Kidney epithelial cell (primary cell): ENCODE measurements at places on chromosomes 7 and 10. TPM values are rescaled to one million over a fixed set of nuclear protein-coding genes. Genes with fewer than 3 reads are reported as not detected.

The SH3PXD2A gene
- 12.0 and 12.2 TPM in 2 replicates for total RNA-seq

The MACC1 gene
- 57.5 and 61.7 TPM in 2 replicates for total RNA-seq

The HOXA7 gene
- 28.8 and 34.2 TPM in 2 replicates for total RNA-seq

The ZNF488 gene
- total RNA-seq = 0.29 and 0.68 TPM in 2 replicates

The TEX36 gene
- not detected in 2 replicates for total RNA-seq

The ZNF853 gene
- 25.7 and 36.3 TPM in 2 replicates for total RNA-seq

The MNX1 gene
- 2.0 and 2.7 TPM in 2 replicates for total RNA-seq

The ASCC1 gene
- 30.7 and 38.6 TPM in 2 replicates for total RNA-seq

The ADRB1 gene
- 0.04 and 0.21 TPM in 2 replicates for total RNA-seq

- no peak for DNase-seq
Measured at GRCh38 chr10:80730522-80730921, 192.8 kb downstream of the SH2D4B start.

GRCh38 chr10:369221-369683, 234.0 kb downstream of the ZMYND11 start:
- no peak for DNase-seq

- DNase-seq = no peak
Measured at GRCh38 chr7:98996150-98996552, 117.8 kb downstream of the TRRAP start.

- no peak for DNase-seq
Measured at GRCh38 chr10:121291823-121292222, 306.4 kb downstream of the FGFR2 start.

GRCh38 chr7:71145906-71146901, 14.3 kb downstream of the GALNT17 start:
- no peak for DNase-seq

DNA sequence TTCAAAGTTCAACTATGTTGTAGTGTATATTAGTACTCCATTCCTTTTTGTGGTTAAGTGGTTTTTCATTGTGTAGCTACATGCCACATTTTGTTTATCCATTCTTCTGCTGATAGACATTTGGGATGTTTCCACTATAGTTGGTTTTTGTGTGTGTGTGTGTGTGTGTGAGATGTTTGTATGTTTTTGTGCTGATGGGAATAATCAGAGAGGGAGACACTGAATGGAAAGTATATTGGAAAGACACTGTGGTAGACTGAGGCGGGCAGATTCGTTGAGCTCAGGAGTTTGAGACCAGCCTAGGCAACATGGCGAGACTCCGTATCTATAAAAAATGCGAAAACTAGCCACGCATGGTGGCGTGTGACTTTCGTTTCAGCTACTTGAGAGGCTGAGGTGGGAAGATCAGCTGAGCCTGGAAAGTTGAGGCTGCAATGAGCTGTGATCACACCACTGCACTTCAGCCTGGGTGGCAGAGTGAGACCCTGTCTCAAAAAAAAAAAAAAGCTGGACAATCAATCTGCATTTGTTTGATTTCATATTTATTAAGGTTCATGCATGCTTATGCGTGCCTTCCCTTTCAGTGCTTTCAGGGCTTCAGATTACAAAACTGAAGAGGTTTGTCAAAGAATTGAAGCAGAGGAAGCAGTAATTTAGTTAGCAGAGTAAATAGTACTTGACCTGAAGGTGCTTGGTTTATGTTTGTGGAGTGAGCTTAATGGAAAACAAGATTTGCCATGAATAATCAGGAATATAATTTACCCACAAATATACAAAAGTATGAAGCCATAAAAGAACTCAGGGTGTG, 14.7 kb downstream of the SEC24C start:
- DNase-seq = no peak

GRCh38 chr10:114310346-114310745, 71.3 kb downstream of the VWA2 start:
- no peak for DNase-seq

DNA sequence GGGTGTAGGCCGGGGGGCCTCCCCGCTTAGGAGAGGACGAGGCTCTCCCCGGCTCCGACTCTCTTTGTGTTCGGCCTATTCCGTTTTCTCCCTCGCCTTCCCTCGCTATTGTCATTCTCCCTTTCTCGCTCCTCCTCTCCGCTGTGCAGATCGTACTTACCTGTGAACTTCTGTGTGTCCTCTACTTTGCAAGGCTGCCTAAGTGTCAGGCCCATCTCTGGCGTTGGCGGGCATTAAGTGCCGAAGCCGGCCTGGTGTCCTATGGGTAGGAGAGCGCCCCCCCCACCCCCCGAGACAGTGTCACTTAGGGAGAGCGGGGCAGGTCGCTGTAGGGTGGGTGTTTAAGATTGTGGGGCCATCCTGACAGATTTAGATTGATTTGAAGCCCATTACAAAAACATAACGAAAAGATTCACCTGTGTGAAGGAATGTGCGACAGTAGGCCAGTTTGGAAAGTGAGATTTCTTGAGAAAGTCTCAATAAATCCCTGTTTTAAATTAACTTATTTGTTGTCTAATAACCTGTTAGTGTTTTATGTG, 579 bp downstream of the RBM33 start:
- DNase-seq = no peak

DNA sequence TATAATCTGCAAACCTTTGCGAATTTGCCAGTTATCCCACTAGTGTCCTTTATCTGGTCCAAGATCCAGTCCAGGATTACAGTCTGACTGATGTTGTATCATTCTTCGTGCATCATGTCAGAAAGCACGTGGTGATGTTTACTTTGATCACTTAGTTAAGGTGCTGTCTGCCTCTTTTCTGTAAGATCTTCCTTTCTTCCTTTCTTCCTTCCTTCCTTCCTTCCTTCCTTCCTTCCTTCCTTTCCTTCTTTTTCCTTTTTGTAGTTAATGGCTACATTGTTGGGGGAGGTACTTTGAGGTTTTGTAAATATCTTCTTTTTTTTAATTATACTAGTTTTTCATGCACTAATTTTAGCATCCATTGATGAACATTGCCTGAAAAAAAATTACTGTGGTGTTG, 80.3 kb downstream of the LCOR start:
- no peak for DNase-seq

DNA sequence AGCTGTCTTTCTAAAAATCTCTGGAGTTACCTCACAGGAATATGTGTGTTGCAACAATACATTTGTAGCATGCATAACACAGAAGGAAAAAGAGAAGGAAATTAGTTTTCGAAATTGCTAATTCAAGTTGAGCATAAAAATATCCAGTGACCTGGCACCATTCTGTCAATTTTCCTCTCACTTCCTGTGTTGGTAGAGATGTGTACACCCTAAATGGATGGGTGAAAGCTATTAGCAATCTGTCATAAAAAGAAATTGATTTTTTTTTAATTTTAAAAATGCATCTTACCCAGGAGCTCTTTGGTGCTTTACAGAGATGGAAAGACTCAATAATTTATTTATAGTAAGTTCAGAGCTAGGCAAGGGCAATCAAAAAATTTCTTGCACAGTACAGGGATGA, 333.3 kb upstream of the TMEM229A start:
- DNase-seq = no peak

- DNase-seq = no peak
Measured at GRCh38 chr7:111953611-111954010, 252.6 kb downstream of the DOCK4 start.

DNA sequence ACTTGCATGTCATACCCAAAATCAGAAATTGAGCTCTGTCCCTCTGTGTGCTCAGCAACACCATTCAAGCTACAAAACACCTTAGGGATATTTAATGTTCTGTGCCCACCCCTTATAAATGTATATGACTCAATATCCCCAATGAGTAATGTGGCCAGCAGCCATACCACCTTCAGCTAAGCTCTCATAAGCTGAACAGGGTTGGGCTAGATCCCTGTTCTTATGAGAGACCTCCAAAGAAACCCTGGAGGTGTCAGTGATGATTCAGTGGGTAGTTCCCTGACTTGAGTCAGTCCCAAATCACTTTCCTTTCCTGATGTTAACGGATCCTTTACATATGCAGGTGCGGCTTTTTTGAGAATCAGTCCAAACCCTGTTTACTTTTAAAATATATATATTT, 253.8 kb downstream of the CREB5 start:
- no peak for DNase-seq

- no peak for DNase-seq
Measured at GRCh38 chr7:125847692-125848091, 918.1 kb upstream of the POT1 start.

GRCh38 chr10:14757986-14758385, 16.7 kb downstream of the FAM107B start:
- no peak for DNase-seq

- DNase-seq = no peak
Measured at GRCh38 chr10:43137717-43138020, 576 bp upstream of the CSGALNACT2 start.

DNA sequence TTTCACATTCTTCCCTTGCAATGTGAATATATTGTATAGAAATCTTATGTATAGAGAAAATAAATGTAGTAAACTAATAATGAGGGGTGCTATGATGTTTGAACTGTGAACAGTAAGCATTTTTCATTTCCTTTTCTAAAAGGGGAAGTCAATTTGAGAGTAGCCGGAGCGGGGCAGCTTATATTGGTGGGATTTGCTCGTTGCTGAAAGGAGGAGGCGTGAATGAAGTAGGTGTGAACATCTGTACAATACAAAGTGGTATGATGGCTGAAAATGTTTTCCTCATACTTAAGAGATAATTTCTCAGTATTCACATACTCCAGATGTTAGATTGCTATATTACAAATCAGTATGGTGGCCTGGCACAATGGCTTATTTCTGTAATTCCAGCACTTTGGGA, 87.1 kb downstream of the SRI start:
- DNase-seq = no peak

DNA sequence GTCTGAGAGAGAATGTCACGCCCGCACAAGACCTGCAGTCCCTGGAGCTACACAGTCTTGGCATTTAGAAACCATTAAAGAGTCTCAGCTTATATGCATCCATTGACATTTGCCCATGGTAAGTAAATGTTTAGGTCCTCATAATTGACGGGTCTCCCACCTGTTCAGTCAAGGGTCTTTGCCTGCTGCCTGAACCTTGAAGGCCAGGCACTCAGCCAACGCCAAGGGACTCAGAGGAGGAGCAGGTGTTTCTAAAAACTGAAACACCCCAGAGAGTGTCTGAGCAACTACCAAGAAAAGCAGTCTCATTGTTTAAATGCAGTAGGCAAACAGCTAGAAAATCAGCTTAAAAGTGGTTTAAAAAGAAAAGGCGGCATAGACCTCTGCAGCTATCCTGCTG, 264.7 kb upstream of the AKR1E2 start:
- no peak for DNase-seq

DNA sequence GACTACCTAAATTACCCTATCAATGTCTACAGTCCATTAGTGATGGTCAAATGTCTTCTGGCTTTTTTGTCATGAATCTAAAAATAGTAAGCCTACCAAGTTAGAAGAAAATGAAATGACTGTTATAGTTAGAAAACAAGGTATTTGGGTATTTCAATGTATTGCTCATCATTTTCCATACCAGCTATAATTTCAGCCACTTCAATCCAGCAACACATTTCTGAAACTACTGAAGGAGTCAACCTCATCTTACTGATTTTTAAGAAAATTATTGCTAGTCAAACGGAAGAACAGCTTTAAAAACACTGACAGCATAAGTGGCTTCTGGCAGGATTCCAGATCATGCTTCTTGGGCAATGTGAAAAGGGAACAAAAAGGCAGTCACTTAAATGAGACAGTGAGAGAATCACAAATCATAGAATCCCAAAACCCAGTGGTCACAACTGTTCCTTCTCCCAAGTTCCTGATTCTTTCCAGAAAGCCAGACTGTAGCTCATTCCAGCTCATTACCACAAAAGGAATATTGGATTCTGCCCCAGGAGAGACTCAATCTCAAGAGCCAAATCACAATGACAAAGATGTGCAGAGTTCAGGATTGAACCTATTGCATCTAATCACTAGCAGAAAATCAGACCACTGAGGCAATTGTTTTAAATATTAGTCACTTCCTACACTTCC, 61.2 kb upstream of the LRRN3 start:
- no peak for DNase-seq

GRCh38 chr7:150778738-150779301, 21.3 kb downstream of the TMEM176B start:
- peak; percentile 21 for DNase-seq

DNA sequence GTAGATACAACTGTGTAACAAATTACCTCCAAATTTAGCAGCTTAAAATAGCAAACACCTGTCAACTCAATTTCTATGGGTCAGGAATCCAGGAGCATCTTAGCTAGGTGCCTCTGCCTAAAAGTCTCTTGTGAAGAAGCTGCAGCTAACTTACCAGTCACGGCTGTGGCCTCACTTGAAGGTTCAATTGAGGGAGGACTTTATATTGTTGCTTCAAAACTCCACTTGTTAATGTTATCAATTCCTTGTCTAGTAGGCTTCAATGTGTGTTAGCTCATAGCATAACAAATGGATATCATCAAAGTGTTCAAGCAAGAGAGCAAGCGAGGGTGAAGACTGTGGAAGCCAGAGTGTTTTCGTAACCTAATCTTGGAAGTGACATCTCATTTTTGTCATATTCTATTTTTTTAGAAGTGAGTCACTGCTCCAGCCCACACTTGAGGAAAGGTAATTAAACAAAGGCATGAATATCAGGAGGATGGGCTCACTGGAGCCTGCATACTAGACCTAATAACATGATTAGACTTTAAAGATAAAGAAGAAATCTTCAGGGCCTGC, 172.9 kb downstream of the SPAG6 start:
- DNase-seq = no peak

- DNase-seq = no peak
Measured at GRCh38 chr10:86665868-86666267, 2.4 kb upstream of the LDB3 start.

- DNase-seq = no peak
Measured at GRCh38 chr7:68671046-68671445, 927.2 kb upstream of the AUTS2 start.

DNA sequence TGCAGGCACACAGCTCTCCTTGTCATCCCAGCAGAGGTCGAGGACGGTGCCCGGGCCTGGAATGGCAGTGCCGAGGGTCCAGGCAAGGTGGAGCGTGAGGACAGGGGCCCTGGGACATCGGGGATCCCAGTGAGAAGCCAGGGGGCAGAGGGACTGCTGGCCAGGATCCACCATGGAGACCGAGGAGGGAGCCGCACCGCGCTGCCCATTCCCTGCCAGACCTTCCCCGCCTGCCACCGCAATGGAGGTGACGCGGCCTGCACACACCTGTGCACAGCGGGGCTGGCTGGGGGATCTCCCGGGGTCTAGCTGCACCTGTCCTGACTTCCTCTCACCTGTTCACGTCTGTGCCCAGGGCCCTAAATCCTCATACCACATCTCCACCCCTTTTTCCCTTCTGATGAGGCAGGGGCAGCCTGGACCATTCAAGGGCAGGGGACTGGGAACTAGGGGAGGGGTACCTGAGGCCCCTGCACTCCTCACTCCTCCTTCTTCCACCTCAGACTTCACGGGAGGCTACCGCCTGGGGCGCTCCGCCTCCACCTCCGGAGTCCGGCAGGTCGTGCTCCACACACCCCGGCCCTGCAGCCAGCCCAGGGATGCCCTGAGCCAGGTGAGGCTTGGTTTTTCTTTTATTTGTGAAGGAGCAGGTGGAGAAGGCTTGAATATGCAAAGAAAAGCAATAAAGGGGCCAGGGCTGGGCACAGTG, 6.9 kb downstream of the NYAP1 start:
- DNase-seq = no peak

- no peak for DNase-seq
Measured at GRCh38 chr10:21514129-21514817, 11.2 kb downstream of the SKIDA1 start.

GRCh38 chr7:69018200-69018599, 580.1 kb upstream of the AUTS2 start:
- no peak for DNase-seq
